ENCODE measurements at places on chromosomes 6 and 20.

DNA sequence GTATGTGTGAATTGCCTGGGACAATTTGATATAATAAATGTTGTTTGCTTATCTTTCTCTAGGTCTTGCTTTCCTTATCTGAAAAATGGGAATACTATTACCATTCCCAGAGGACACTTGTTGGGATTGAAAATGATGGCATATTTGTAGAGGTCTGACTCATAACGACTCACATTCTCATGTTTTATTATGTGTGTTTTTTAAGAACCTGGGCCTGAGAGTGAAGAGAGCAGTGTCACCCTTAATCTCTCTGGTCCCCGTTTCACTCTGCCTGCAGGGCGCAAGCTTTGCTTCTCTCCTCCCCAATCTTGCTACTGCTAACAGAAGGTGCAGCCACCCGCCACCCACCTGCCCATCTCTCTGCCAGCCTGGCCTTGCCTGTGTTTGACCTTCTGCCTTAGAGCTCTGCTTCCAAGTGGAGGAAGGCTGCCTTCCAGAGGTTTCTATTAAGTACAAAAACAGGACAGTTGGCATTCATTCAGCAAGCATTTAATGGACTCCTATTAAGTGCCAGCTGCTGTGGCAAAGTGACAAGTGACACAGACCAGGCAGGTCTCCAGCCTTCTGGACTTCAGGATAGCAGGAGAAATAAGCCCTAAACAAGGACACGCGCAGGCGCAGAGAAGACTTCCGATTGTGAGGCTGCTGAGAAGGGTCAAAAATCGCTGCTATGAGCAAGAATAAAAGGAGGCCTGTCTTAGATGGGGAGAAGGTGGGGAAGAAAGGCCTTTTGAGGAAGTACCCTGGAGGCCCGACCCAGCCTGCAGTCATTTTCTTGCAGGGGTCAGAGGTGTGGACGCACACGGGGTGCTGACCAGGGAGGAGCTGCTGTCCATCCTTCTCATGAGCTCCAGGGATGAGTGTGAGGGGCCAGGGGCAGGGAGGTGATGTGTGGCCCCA is 112.5 kb downstream of the JPH2 start:
- no peak for DNase-seq

GRCh38 chr6:138499303-138500018 is at the start of gene NHSL1:
NHSL1 (minus strand) TSS chr6:138499494; CDS start chr6:138499290, 204 bp downstream.
- DNase-seq: no peak

- no peak for DNase-seq
These were observed 86.2 kb downstream of the SMAP1 start for GRCh38 chr6:70753870-70754380.

- no peak for DNase-seq
These were observed 31.0 kb downstream of the STAU1 start for GRCh38 chr20:49157146-49157545.

- no peak for DNase-seq
These were observed 118.3 kb upstream of the EXOC2 start for GRCh38 chr6:811191-811590.
